ENCODE measurements at places on chromosomes 3 and 15.

DNA sequence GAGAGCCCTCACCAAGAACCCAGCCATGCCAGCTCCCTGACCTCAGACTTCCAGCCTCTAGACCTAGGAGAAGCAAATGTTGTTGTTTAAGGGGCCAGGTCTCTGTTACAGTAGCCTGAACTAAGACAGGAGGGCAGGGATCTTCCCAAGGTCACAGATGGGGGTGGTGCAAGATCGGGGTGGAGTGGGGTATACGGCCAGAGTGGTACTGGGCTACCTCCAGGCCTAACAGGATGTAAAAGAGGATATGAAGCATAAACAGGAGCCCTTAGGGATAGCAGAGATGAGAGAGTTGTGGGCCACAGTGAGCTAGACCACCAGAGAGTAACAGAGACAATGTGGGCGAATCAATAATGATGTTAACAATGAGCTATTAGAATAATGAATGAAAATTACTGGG, 82.9 kb downstream of the TOP2B start:
- DNase-seq: no peak

- DNase-seq: no peak
Observed at GRCh38 chr3:1979961-1980615, 118.6 kb upstream of the CNTN4 start.

DNA sequence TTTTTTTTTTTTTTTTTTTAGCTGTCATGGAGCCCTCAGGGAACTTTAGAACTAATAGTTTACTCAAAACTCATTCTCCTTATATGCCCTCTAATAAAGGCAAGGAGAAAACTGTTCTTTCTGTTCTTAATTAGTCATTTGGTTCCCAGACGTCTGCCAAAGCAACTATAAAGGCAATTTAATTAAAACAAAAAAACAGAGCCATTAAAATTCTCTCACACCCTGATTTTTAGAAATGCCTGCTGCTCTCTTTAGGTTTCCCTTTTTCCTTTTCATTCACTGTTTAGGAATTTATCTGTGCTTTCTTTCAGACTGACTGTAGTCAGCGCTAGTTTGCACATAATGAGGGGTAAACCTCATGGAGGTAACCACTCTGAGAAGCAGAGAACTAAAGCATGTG, 463.6 kb upstream of the THRB start:
- DNase-seq: no peak

DNA sequence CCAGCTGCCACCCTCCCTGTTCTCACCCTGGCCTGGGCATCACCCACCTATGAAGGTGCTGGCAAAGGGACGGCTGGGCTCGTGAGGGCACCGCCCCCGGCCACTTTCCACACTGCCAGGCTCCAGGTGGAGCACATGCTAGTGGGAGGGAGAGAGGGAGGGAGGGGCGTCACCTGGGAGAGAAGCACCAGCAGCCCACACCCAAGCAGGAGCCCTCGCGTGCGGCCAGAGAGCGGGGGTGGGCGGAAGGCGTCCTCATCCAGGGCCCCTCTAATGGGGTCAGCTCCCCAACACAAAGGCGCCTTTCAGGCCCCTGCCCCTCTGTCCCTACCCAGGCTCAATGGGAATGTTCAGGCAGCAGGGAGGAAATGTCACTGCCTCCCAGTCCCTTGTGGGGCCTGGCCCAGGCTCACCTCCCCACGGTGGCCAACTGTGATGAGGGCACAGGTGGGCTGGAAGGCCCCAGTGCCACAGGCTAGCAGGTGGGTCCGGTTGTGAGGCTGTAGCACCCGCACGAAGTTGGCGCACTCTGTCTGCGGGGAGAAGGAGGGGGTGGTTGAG, 3.1 kb downstream of the SEMA3G start:
- no peak for DNase-seq

GRCh38 chr15:28942046-28942445, 56.3 kb downstream of the APBA2 start:
- no peak for DNase-seq

- no peak for DNase-seq
Observed at GRCh38 chr15:74399100-74399499, 31.7 kb upstream of the CYP11A1 start.
